ENCODE measurements at places on chromosomes 11 and 22.

- DNase-seq: no peak
Observed at GRCh38 chr22:47997612-47998011, 1235.2 kb downstream of the TBC1D22A start.

DNA sequence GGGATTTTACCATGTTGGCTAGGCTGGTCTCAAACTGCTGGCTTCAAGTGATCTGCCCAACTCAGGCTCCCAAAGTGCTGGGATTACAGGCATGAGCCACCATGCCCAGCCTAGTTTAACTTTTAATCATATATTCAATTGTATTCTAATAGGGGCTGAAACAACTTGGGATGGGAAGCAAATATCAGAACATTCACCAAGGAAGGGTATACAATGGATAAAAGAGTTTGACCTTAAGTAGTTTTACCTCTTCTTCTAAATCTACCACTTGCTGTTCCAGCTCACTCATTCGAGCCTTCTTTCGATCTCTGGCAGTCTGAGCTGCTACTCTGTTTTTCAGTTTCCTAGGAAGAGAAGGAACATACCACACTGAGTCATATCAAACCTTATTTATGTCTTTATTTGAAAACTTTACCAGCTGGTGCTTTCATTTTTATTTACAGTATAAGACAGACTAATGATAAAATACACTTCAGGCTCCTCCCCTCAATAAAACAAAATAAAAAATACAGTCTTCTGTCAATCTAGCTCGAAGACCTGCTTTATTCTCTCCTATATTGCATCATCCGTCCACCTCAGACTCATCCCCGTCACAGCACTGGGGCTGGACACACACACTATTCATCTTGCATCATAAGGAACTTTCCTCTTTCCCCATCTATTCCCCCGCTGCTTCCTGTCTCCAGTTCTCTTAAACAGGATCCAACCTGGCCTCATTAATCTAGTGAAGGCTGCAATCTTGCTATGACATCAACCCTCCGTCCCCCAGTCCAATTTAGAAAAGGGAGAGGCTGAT, 1.4 kb downstream of the XBP1 start:
- DNase-seq: no peak

- DNase-seq: no peak
Observed at GRCh38 chr11:44162662-44163061, 67.2 kb downstream of the EXT2 start.

GRCh38 chr11:133800666-133801065, 44.6 kb downstream of the SPATA19 start:
- DNase-seq: no peak

DNA sequence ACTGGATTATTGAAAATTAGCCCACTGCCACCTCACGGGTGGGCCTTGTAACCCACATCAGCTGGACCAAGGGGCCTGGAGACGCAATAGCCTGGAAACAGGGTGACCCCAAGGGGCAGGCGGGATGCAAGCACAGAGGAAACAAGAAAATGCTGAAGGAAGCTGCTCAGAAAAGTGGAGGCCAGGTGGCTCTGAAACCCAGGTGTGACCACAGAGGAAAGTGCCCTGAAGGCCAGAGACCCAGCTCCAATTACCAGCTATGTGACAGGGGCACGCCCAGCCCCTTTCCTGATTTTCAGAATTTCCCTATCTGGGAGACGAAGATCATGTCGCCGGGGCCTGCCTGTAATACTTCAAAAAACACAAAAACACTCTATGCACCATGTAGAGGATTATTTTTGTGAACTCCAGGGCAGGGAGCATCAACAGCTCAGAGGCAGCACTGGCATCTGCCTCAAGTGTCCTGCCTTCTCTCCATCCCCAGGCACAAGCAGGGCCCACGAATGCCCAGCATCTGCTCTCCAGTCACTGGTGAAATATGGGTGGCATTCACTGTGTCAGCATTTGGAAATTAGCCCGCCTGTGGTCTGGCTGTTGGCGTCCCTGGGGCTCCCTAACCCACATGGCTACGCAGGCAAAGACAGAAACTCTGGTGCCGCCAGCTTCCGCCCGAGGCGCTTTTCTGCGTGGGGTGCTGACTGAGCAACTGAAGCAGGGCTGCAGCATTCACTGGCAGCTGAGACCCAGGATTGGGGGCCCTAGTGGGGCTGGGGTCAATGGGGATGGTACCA, 6.3 kb downstream of the KCNJ1 start:
- no peak for DNase-seq

GRCh38 chr11:134019500-134019899, 49.4 kb upstream of the JAM3 start:
- DNase-seq: no peak

GRCh38 chr11:30351061-30351460, 28.2 kb downstream of the ARL14EP start:
- DNase-seq: no peak

DNA sequence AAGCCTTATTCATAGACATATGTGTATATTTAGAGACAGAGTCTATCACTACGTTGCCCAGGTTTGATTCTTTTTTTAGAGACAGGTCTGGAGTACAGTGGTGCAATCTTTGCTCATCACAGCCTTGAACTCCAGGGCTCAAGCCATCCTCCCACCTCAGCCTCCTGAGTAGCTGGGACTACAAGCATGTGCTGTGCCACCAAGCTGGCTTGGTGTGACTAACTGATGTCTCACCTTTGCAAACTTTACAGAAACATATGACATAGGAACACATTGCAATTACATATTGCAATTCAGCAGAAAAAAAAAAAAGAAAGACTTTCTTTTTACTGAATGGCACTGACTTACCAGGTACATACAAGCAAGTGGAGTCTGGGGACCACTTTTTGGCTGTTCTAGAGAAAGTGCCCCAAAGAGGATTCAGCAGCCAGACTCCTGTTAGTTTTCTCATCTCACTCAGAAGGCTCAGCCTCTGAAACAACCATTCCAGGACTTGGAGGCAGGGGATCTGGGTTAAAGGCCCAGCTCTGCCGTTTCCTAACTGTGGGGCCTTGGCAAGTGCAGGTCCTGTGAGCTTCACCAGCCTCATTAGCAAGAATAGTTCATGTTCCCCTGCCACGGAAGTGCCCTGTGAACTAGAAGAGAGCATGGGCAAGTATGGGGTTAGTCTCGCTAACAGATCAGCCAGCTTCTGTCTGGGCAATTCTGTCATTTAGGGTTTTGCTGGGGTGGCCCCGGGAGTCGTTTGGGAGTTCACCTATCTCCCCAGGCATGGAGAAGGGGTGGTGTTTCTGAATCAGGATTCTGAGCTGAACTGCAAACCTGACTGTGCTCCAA, 11.3 kb upstream of the NFAM1 start:
- DNase-seq: no peak

DNA sequence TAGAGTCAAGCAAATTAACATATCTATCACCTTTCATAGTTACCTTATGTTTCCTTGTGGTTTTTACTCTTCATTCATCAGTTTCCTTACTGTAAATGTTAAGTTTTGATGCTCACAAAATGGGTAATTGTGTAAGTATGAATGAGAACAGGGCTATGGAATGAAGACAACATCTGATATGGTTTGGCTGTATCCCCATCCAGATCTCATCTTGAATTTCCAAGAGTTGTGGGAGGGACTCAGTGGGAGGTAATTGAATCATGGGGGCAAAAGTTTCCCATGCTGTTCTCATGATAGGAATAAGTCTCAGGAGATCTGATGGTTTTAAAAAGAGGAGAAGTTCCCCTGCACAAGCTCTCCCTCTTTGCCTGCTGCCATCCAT, 107.6 kb downstream of the CCDC34 start:
- no peak for DNase-seq

- no peak for DNase-seq
Observed at GRCh38 chr22:49676783-49677494, 150.7 kb downstream of the BRD1 start.

GRCh38 chr22:21712751-21713427, 22.7 kb downstream of the YPEL1 start:
- no peak for DNase-seq

GRCh38 chr11:83122050-83122449, 34.9 kb upstream of the PCF11 start:
- no peak for DNase-seq

- no peak for DNase-seq
Observed at GRCh38 chr11:109085708-109086373, 336.1 kb upstream of the C11orf87 start.

- DNase-seq: no peak
Observed at GRCh38 chr11:72947229-72947628, 133.0 kb downstream of the ATG16L2 start.

- no peak for DNase-seq
Observed at GRCh38 chr11:76240161-76240540, 33.8 kb upstream of the WNT11 start.

Measured in stimulated activated CD8-positive, alpha-beta memory T cell treated with anti-CD3 and anti-CD28 coated beads, Interleukin-4, amount 100 ng/mL, for 1 hour (primary cell).